ENCODE measurements at places on chromosomes 13 and 19.
A peak's percentile ranks its signal among the peaks of the same experiment; 100 is the strongest.

GRCh38 chr13:105414639-105415038, 1120.8 kb downstream of the EFNB2 start:
- no peak for DNase-seq

DNA sequence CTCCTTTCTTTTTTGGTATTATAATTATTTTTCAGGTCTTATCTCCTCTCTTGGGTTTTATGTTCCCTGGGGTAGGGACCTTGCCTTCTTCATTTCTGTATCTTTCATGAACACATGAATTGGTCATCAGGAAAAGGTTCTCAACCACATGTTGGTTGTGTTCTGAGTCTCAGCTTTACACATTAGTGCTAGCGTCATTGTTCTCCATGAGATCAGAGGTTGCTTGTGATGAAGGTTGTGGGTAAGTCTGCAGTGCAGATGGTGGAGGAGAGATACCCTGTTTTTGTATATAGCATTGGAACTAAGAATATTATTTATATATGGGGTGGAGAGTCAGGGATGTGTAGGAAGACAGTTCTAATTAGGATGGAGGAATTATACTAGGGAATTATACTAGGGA, 24.5 kb upstream of the CEACAM8 start:
- no peak for DNase-seq

DNA sequence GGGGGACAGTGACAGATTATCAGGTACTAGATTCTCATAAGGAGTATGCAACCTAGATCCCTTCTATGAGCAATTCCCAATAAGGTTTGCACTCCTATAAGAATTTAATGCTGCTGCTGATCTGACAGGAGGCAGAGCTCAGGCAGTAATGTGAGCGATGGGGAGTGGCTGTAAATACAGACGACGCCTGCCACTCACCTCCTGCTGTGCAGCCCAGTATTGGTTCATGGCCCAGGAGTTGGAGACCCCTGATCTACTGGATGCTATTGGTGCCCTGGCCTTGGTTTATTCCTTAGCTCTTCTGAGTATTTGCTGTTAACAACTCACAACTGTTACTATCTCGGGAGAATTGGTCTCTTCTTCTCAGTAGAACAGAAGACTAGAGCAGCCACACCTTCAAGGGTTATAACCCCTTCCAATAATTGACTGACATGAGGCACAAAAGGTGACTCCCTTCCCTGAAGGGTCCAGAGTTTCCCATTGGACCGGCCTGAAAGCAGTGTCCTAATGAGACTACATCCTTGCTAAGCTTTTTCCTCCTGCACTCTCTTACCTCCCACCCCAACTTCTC, 35.0 kb upstream of the RBM26 start:
- DNase-seq = no peak

- DNase-seq = no peak
Measured at GRCh38 chr19:39928357-39928725, 6.1 kb downstream of the FCGBP start.

DNA sequence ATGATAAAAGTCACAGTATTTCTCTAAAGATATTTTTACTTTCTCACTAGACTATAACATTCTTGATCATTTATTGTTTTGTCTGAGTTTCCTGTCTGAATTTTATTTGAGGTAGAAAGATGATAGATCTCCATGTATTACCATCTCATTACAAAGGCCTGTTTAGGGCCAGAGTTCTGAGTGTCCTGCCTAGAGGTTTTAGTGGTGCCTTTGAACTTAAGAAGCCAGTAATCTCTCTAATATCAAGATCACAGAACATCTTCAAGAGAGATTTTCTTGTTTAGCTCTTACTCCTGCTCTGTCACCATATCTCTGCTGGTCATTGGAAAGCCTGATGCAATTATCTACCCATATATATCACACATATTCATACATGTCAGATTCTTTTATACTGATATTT, 101.5 kb downstream of the ZAR1L start:
- no peak for DNase-seq

GRCh38 chr13:101454767-101455166, 2.3 kb downstream of the ITGBL1 start:
- no peak for DNase-seq

DNA sequence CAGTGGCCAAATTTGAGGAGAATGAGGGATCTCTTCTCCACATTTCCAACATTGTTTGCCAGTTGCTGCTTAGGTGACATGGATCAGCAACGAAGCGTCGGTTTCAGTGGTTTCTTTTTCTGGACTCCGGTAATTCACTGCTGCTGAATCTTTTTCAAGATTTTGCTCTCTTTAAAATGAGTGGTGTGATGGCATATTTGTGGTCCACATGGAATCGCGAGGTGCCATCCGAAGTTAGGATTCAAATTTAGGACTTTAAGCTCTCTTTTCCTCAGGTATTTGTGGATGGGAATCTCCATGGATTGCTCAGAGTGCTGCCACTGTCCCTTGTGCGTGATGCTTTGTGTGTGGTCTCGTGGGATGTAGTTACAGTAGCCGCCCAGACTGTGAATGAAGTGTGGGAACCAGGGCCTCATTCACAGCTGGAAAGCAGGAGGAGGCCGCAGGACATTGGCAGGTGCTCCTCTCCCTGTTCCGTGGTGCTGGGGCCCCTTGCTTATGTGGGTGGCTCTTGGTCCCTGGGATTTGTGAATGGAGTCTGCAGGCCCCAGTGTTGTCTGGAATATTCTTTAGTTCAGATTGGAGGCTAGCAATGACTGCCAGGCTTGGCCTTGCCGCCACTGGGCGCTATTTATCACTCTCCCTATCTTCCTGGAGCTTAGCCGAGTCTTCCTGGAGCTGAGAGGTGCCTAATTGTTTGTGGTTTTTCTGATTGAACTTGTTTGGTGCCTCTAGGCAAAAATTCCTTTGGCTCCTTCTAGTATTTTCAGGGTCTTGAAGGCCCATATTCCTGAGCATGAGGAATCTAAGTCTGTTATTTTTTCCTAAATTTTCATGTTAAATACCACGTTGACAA, 1.5 kb downstream of the ILF3 start:
- peak; percentile 8 for DNase-seq

GRCh38 chr13:75739244-75739868, 103.2 kb downstream of the LMO7 start:
- no peak for DNase-seq

- peak; percentile 3 for DNase-seq
Measured at GRCh38 chr13:21638319-21639282, 32.3 kb upstream of the FGF9 start.

- DNase-seq = no peak
Measured at GRCh38 chr13:100301418-100301817, 212.5 kb downstream of the PCCA start.

DNA sequence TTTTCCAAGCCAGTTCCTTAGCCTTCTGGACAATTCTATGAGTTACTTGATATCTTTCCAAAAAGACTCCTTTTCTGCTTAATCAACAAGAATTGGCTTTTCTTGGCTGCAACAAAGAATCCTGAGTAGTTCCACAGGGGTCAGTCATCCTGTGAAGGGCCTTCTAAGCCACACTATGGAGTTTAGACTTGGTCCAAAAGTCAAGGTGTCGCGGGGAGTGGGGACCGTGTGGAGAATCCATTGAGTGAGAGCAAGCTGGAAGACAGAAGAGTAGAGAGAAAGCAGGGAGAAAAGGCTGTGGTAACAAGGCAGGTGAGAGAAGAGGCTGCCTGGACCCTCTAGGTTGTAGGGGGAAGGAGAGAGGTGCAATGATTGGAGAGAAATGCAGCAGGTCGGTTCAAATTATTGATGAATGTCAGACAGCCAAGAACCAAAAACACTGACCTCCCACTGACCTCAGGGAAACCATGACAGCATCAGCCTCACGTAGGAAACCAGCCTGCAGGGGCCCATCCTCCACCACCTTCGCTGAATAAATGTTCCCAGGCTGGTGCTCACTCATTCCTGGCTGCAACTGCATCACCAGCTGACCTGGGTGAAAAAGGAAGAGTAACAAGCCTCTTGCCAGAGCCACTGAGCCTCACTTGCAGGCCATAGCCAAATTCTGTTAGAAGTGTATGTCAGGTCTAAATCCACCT, 7.1 kb upstream of the IFT88 start:
- DNase-seq = no peak

DNA sequence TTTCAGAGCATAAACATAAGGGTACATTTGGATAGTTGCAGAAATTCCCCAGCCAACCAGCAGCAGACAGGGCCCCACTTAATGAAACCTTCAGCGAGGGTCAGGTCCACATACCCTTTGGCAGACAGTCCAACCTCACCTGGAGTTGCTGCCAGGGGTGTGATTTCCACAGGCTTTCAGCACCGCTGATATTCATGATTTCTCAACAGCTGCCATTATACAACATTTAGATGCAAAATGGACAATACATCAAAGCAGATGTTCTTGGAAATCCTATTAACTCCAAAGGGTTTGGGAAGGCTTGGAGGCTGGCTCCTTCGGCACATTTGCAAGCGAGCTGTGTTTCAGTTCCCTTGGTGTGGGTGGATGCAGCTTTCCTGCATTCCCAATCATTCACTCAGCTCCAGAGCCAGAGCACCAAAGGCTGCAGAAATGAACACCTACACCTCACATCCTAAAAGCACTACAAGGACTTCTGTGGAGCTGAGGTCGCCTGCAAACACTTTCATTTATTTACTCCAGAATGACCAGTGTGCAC, 147.2 kb upstream of the VSTM2B start:
- no peak for DNase-seq

DNA sequence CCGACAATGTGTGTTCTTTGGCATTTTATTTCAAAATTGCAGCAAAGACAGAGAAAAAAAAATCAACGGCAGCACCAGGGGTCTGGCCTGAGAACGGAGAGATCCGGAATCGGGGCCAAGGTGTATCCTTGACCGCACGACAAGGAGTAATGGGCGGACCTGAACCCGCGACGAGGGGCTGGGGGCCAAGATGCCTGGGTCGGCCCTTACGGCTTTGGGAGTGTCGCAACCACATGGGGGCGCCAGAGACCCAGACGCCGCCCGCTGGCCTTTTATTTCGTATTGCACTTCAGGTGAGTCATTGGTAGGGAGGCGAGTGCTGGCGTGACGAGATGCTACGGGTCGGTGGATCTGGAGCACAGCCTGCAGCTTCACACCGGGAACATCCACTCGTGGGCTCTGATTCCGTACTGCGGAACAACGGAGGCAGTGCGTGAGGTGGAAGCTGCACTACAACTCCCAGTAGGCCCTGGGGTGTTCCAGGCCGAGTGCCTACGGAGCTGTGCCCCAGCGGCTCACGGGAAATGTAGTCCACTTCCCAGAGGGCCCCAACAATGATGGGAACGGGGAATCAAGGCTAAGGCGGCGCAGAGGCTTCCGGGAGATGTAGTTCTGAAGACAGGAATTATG, 15.7 kb downstream of the BCAT2 start:
- DNase-seq = peak; percentile 94

- no peak for DNase-seq
Measured at GRCh38 chr13:81106348-81106747, 765.4 kb upstream of the SPRY2 start.

GRCh38 chr13:103101901-103102300, 35.7 kb upstream of the SLC10A2 start:
- no peak for DNase-seq

- no peak for DNase-seq
Measured at GRCh38 chr13:45941261-45941660, 89.7 kb upstream of the SIAH3 start.

- no peak for DNase-seq
Measured at GRCh38 chr19:19039901-19040300, 6.5 kb downstream of the ARMC6 start.

GRCh38 chr13:38685431-38685830, 1.4 kb upstream of the FREM2 start:
- DNase-seq = no peak

DNA sequence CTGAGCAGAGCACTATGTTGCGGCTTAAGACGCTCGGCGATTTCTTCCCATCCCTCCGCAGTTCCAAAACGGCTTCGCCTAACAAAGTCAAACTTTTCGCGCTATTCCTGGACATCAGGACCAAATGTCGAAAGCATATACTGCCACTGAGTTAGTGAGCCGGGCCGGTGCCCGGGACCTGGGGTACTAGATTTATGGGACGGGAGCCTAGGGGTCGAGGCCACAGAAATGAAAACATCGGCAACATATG, 699 bp downstream of the RCBTB2 start:
- DNase-seq = no peak

- DNase-seq = no peak
Measured at GRCh38 chr13:43295825-43296564, 272.6 kb downstream of the DNAJC15 start.

DNA sequence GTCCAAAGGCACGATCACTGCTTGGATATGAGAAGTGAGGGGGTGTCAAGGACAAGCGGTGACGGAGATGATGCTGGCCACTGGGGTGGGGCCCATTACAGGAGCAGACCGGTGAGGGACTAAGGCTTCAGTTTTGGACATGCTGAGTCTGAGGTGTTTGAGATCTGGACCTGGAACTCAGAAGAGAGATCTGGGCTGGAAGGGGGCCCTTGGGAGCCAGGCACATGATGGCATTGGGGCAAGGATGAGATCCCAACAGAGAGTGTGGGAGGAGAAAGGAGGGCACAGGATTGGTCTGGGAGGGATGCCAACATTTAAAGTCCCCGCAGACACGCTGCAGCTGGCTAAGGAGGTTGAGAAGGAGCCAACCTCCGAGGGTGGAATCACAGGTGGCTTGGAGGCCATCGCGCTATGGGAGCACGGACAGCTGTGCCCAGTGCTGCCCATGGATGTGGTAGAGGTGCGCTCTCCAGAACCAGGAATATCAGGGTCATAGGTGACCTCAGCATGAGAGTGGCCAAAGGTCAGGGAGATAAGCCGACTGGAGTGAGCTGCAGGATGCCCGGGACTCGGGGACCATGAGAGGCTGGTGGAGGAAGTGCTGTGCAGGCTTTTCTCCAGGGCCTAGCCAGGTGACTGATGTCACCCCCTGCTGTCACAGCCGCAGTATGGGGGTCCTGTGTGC, 21.8 kb downstream of the DHRS12 start:
- DNase-seq = no peak
